Aorta (tissue), 5 donors: ENCODE measurements at places on chromosomes 5 and 9.

DNA sequence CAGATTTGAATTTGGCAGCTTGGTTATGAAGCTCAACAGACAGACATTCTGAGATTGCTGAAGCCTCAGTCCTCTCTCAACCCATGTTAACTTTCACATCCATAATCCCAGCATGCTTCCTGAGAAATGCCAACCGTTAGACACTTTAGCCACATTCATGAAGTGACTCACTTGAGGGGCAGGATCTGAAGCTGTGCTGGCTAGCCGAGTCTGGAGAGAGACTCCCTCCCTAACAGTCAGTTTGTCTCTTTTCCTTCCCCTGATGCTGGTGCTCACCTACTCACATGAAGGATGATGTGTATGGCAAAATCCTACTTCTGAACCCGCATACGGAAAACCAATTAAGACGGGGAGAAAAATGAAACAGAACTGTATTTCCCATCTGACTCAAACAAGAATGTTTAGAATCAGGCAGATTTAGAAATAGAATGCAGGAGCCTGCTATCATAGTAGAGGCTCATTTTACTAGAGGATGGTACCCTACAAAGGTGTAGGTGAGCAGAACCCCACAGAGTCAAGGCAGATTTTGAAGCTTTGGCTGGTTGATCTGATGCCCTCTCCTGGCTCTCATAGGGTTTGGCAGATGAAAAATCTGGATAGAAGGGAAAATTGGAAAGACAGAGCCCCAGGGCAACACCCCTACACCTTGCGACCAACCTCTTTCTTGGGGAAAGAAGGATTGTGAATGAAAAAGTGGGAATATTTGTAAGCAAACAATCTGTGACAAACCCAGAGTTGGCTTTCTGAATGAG lies 150.9 kb upstream of the LHFPL2 start:
- DNase-seq, result no peak

DNA sequence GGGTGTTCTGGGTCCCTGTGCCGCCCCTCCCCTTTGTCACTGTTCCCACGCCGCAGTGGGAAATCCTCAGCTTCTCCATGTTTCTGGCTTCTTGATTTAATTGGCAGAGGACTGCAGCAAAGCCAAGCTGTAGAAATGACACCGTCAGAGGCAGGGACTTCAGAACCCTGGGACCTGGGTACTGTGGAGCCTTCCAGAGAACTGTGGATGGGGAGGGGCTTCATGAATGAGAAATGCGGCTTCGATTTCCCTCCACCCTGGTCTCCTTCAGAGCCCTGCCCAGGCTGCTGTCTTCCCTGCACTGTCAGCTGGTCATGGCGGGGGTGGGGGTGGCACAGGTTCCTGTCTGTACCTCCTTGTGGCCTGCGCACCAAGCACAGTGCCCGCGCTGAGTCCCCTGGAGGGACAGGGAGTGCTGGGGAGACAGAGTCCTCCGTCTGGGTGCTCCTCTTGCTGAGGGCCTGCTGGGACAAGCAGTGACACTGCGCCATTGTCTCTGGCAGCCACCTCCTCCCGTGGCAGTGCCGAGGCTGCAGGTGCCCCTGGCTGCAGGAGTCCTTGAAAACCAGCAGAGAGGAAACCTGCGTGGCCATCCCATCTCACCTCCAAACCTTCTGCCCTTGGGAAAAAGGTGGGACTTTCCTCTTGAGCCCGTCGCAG lies 47.2 kb downstream of the COL5A1 start:
- DNase-seq, result peak; percentile 67

GRCh38 chr5:150209099-150209635 lies 19.3 kb downstream of the SLC6A7 start:
- DNase-seq, result peak; percentile 73

DNA sequence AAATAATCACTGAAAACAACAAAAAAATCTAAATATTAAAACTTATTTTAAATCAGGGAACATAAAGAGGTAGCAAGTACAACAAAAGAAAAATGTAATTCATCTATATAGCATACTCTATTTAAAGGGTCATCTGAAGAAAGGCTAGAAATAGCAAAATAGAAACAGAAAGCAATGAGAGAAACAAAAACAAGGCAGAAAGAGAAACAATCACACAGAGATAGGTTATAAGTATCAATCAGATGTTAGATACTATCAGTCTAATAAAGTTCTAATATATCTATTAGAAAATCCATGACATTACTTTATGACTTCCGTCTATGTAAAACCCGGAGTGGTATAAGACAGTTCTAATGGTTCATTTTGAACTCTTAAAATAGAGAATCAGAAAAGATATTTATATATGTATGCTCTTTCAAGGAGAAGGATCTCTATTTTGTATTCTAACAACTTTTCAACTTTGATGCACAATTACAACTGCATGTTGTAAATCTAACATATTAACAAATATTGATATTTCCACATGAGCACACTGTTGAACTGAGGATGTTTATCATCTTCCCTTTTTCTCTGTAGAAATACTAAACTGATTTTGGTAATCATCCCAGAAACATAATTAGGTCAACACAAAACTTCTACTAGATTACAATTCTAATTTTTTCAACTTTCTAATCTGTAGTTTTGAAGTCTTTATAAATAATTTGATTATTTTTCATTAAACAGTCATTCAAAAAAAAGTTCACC lies 15.8 kb downstream of the RICTOR start:
- DNase-seq, result no peak

DNA sequence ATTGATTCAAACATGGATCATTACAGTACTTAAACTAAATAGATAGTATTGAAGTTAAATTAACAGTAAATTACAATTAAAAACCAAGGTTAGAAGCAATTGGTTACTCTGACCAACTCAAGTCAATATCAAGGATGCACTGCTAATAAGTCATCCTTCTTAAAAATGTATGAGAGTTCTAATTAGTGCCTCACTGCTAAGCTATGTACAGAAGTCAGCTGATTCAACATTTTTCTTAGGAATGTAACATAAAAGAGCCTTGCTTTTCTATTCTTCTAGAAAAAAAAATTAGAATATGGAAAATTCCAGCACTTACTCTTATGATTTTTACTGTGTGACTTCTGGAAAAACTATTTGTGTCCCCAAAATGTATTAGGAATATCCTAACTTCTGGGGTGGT lies 75.7 kb upstream of the FBN2 start:
- DNase-seq, result no peak

DNA sequence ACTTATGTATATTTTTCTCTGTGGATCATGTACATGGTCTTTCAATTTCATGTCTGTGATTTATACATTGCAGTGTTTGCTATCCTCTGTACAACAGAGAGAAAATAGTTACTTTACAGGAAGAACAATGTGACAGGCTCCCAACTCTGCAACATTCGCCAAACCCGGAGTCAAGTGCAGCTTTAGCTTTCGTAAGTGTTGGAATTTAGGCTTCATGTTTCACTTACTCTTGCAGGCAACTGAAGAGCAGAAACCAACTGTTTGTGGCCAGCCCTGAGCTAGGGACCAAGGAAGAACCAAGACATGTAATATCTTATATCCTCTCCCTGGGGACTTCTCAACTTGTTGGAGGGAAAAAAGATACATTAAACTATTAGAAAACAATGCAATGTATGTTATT lies 147.9 kb downstream of the C5orf15 start:
- DNase-seq, result no peak

DNA sequence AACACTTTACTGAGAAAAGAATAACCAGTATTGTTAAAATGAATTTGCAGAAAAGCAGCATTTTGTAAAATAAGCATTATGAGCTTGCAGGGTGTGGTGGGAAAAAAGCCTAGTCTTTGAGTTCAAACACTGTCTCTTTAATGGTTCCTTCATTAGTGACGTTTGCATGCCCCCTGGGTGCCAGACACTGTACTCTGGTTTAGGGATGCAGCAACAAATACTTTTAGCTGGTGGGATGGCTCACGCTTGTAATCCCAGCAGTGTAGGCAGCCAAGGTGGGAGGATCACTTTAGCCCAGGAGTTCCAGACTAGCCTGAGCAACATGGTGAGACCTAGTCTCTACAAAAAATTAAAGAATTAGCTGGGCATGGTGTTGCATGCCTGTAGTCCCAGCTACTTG lies 62.3 kb downstream of the MAST4 start:
- no peak for DNase-seq

GRCh38 chr5:1878050-1878849 lies 4.5 kb downstream of the IRX4 start:
- DNase-seq, result no peak

- no peak for DNase-seq
These were observed 28.2 kb downstream of the SNX18 start for GRCh38 chr5:54545796-54546195.

DNA sequence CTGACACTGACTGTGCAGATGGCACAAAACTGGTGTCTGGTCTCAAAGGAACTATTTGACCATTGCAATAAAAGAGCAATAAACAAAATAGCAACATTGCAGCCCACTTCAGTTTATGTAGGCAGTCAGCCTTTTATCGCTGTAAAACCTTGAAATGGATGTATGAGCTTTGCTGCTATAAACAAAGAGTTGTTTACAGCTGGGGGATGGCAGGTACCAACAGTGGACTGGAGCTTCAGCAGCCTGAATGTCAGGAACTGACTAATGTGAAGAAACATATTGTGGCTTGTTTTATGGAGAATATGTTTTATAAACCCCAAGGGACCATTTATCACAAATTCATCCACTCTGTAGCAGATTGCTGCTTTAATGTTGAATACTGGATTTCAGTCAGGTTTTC lies 78.0 kb downstream of the PTPRD start:
- DNase-seq, result no peak

- DNase-seq, result no peak
These were observed 181.6 kb upstream of the TMEM161B start for GRCh38 chr5:88450239-88450638.

GRCh38 chr9:14693251-14693861 lies at the start of gene ZDHHC21:
ZDHHC21 (minus strand) TSS chr9:14693432; CDS start chr9:14674340, 19,092 bp downstream.
- DNase-seq, result peak; percentile 85

DNA sequence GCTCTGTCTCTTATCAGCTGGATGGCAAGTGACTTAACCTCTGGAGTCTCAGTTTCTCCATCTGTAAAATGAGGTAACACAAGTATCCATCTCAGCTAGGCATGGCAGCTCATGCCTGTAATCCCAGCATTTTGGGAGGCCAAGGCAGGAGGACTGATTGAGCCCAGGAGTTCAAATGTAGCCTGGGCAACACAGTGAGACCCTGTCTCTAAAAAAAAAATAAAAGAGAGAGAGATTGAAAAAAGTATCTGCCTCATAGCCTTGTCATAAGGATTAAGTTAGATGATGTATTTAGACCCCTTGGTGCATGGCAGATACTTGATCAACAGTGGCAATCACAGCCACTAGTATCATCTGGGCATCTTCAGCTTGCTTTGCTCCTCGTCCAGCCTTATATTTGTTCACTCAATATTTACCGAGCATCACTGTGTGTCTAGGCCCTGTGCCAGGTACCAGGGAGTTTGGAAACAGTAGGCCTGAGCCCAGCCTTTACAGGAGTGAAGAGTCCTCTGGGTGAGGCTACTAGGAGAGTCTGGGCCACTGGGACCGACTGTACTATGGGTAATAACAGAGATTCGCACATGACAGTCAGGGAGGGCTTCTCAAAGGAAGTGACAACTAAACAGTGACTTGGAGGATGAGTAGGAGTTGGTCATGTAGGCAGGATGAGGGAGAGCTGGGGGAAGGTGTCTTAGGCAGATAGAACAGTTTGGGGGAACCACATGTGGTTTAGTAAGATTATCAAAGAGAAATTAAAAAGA lies 34.2 kb downstream of the CORO2A start:
- no peak for DNase-seq

- DNase-seq, result no peak
These were observed 27.2 kb upstream of the DEPDC1B start for GRCh38 chr5:60727033-60727679.

DNA sequence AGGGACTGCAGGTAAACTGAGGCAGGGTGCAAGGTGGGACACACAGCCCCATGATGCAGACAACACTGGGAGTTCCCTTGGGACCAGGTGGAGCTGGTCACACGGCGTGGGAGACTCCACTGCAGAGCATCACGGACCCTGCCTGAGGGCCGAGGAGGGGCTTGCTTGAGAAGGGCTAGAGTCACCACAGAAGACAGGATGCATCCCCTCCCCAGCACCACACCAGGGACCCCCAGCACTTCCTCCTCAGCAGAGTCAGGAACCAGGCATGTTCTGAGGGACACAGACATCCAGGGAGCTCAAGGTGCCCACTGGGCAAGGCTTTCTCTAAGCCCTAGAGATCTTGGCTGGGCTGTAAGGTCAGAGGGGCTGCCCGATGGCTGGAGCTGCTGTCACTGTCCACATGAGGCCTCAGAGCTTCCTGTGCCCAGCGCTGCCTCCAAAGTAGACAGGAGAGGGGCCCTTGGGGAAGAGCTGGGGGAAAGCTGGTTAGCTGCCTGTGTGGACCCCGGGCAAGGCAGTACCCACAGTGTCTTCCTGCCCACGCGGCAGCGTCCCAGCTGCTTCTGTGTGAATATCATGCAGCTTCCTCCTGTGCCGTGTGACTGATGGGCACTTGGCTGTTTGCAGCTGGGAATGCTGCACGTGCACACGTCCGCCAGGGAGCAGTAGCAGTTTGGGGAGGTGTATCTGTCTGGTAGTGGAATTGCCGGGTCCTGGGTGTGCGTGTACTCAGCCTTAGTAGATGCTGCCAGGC lies 176.6 kb downstream of the CACNA1B start:
- peak; percentile 51 for DNase-seq

DNA sequence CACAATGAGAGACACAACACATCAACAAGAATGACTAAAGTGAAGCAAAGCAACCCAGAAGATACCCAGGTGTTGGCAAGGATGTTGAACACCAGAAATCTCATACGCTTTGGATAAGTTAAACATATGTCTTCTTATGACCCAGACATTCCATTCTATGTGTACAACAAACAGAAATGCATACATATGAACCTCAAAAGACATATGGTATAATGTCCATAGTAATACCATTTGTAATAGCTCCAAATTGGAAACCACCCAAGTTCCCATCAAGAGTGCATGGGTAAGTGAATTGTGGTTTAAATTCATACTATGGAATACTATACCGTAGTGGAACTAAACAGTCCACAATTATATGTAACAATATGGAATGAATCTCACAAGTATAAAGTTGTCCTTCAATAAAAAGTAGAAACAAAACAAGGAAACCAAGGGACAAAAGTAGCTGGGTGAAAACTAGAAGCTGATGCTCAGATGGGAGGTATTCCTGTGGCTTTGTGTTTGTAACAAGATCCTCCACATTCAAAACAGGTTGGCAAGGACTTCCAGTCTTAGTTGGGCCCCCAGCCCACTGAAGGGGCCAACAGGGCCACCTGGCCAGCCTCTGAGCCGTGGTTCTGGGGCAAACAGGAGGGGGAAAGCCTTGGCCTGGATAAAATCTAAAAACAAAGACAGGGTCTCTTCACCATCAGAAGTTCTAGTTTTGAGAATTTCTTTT lies 171.8 kb upstream of the PITX1 start:
- DNase-seq, result no peak

- DNase-seq, result no peak
These were observed 461.3 kb downstream of the ENC1 start for GRCh38 chr5:74179179-74179578.

DNA sequence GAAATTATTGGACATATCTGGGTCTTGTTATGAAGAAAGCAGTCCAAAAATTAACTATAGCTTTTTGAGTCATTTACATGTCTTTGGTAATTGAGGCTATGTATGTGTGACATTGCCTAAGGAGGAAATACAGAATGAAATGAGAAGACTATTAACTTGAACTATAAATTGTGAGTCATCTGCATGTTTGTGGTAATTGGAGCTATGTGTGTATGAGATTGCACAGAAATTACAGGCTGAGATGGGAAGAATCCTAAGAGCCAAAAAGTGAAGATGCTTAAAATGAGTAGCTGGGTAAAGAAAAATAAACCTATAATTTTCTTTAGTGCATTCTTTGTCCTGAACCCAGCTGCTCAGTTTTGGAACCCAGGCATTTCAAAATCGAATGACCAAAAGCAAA lies 747.6 kb upstream of the EDIL3 start:
- DNase-seq, result no peak

GRCh38 chr5:37601163-37601562 lies 222.0 kb downstream of the WDR70 start:
- no peak for DNase-seq
